ENCODE measurements at places on chromosomes 6 and 20.

DNA sequence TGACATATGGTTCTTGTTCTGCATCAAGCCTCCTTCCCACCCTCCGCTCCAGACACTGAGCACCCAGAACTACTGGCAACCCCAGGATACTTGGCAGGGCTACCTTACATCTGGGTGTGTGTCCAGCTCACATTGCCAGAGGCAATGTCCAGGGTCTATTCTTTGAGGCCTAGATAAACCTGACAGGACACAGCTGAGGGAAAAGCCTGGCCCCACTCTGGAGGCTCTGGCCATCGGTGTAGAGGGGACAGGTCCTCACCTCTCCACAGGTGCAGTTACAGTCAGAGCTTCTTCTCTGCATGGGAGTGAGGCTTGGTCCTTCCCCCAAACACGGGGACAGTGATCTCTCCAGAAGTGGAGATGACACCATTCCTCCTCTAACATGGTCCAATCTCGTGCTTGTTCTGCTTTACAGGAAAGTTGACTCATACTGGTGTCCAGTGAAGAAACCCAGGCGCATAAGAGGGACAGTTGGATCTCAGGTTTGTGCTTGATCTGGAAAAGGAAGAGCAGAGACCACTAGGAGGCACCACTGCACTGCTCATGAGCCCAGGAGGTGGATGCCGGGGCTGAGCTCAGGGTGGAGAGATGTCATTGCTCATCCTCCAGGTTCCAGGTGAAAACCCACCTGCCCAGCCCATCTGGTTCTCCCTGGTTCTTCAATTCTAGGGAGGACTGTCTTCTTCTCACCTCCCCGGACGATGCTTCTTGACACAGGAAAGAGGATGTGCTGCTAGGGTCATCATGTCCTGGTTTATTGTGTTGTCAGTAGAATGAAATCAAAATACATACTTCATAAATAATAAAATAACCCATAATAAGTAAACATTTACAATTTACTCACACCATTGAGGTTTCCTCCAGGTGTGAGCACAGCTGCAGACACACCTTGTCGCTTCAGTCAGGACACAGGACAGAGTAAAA is 14.7 kb downstream of the HLA-F start:
- no peak for DNase-seq

DNA sequence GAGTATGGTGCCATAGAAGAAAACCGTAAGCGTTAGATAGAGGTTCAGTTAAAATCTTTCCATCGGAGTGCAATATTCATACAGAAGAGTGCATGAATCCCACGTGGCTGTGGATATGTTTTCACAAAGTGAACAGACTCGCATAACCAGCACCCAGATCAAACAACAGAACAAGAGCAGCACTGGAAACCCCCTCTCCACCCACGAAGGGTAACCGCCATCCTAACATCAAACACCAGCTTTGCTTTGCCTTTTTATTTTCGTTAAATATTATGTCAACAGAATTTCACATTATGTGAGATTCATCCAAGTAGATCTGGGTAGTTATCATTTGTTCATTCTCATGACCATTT is 4.7 kb downstream of the GTSF1L start:
- no peak for DNase-seq

DNA sequence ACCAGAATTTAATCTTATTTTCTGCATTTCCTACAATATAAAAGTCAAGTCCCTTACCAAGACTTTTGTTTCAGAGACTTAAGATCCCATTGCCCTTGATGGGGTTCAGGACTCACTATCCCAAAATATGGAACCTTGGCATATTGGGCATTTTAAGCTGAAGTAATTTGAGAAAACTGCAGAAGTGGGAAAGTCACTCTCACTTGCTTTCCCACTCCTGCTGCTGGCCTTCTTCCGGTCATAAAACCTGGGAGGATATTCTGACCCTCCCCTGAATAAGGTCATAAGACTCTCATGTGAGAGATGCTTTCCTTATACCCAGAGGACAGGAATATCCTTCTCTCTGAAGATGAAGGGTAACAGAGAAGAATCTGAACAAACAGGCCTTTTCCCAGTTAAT is 92.8 kb upstream of the IFNGR1 start:
- no peak for DNase-seq

- no peak for DNase-seq
Measured at GRCh38 chr6:127471379-127472255, 12.4 kb upstream of the KIAA0408 start.

DNA sequence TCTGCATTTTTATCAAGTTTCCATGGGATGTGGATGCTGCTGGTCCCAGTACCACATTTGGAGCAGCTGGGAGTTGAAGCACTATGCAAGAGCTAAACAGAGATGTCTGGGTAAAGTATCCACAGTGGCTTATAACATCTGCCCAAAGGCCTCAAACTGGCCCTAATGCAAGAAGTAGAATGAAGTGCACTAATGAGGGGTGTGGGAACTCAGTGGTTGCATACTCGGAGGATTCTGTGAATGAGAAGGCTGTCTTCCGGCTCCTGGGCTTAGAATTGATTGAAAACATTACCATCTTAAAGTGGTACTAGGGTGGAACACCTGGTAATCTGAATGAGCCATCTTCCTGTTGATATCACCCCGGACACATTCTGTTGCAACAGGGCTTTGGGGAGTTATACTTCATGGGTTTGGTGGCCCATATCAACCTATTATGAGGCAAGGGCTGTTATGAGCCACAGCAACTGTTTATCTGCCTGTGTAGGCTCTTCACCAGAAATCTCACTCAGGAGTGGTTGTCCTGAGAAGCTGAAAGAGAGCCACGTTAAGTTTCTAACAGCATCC is 54.7 kb upstream of the SNRPB2 start:
- DNase-seq = no peak

DNA sequence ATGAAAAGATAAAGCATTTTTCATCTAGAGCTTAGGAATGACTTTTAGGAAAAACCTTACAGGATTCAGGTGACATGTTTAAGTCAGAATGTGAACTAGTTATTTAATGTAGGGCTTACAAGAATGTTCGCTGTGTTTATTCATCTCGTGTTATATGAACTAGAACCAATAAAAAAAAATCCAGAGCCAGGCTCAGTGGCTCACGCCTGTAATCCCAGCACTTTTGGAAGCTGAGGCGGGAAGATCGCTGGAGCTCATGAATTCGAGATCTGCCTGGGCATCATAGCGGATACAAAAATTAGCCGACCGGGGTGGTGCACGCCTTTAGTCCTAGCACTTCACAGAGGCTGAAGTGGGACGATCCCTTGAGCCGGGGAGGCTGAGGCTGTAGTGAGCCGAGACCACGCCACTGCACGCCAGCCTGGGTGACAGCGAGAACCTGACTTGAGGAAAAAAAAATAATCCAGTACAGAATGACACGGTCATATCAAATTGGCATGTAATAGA is 46.3 kb downstream of the OR2B2 start:
- no peak for DNase-seq

DNA sequence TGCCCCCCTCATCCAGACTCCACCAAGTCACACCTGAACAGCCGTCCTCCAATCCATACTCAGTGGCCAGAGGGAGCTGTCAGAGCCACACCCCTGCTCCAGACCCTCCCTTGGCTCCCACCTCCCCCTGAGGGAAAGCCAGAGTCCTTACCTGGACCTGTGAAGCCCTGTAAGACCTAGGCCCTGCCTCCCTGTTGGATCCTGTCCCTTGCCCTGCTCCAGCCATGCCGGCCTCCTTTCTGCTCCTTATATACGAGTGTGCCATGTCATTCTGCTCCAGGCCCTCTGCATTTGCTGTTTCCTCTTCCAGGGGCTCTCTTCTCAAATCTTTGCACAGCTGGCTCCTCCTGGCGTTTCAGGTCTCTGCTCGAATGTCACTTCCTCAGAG is 100.3 kb upstream of the MYL9 start:
- DNase-seq = no peak

- DNase-seq = no peak
Measured at GRCh38 chr20:2833761-2834160, 6.7 kb downstream of the PCED1A start.

- no peak for DNase-seq
Measured at GRCh38 chr20:62707276-62707920, 1.2 kb upstream of the NTSR1 start.

GRCh38 chr6:18567380-18567779 is 180.2 kb downstream of the RNF144B start:
- no peak for DNase-seq

- no peak for DNase-seq
Measured at GRCh38 chr20:64253000-64253383, 2.6 kb upstream of the PCMTD2 start.

DNA sequence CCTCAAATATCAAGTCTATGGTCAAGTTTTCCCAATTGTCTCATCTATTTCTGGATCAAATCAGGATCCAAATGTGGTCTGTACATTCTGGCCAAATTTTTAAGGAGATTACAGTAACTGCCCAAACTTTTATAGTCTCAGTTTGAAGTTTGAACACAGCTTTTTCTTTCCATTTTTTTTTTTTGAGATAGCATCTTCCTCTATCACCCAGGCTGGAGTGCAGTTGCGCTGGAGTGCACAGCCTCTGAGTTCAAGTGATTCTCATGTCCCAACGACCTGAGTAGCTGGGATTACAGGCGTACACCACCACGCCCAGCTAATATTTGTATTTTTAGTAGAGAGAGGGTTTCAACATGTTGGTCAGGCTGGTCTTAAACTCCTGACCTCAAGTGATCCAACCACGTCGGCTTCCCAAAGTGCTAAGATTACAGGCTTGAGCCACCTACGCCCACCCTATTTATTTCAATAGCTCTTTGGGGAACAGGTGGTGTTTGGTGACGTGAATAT is 84.9 kb upstream of the CARMIL1 start:
- DNase-seq = no peak

- no peak for DNase-seq
Measured at GRCh38 chr6:154555073-154555677, 44.7 kb upstream of the CNKSR3 start.

- no peak for DNase-seq
Measured at GRCh38 chr6:57021086-57021720, 25.3 kb upstream of the KIAA1586 start.

GRCh38 chr6:45377043-45377553 is 636 bp downstream of the SUPT3H start:
- peak; percentile 60 for DNase-seq

DNA sequence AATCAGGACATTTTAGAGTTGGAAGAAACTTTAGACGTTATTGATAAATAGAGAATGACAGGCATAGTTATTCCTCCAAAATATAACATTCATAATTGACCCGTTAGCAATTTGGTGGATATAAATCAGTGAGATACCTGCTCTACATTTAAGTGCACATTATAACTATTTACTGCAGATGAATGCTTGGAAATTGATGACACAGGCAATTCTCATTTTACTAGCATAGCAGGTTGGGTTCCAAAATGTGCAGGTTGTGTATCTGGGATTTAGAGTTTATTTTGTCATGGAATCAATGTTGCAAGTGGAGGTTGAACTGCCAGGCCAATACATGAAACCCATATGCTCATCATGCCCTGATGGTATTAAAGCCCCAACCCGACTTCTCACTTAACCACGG is 44.4 kb upstream of the PROKR2 start:
- DNase-seq = no peak

DNA sequence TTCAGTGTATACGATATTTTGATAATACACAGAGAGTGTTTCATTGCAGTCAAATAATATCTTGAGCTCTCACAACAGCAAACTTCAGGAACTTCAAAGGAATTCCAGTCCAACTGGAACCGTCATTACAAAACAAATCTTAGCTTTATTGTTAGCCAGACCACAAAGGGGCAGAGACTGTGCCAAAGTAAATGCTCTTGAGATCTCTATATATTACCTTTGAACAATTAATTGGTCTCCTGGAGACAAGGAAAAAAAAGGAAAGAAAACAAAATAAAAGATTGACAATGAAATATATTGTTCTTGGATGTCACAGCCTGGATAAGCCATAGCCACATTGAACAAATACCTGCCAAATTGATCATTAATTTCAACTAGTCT is 70.0 kb downstream of the FOXC1 start:
- DNase-seq = no peak

- no peak for DNase-seq
Measured at GRCh38 chr6:82608781-82609180, 245.2 kb downstream of the TPBG start.

Data from hippocampal formation (tissue), 2 donors.